ENCODE measurements at places on chromosomes 4 and X.

DNA sequence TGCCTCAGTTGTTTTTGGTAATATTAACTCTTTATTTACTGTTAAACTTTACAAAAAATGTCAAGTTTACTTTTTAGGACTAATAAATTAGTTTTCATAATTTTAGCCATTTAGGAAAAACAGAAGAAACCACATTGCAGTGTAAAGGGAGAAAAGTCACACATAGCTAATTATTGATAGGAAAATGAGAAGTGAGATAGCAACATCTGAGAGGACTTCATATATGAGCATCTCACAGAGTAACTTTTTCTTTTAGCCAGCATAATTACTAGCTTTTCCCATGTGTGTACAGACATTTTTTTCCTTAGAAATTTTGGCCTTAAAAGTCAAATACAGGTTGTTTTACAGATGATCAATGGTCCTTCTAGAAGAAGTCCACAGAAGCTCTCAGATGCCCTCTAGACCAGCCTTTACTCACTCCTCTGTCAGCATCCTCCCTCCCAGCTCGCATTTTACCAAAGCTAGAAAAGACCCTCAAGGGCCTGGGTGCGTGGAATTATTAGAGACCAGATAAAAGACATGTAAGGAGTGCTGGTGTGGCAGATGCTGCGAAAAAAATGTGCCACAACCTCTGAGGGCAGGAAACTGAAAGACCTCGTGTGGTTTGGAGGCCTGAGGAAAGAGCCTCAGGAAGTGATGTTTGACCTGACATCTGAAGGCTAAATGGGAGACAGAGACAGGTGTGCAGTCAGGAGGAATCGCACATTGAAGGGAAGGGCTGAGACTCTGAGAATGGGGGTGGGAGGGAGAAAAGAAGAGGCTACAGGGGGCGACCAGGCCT lies 156.9 kb downstream of the CBR4 start:
- DNase-seq, result no peak

- no peak for DNase-seq
These were observed 1.4 kb upstream of the TEC start for GRCh38 chr4:48270951-48271473.

DNA sequence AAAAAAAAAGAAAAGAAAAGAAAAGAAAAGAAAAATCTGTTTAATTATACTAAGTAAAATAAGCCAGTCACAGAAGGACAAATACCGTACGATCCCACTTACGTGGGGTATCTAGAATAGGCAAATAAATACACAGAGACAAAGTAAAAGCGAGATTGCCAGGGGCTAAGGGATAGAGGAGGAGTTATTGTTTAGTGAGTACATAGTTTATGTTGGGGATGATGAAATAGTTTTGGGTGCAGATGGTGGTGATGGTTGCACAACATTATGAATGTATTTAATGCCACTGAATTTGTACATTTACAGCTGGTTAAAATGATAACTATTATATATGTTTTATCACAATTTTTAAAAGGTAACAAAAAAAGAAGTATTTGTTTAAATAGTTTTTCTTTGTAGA lies 7.1 kb downstream of the CA5B start:
- no peak for DNase-seq

GRCh38 chrX:133394765-133395164 lies 20.5 kb downstream of the GPC4 start:
- no peak for DNase-seq

DNA sequence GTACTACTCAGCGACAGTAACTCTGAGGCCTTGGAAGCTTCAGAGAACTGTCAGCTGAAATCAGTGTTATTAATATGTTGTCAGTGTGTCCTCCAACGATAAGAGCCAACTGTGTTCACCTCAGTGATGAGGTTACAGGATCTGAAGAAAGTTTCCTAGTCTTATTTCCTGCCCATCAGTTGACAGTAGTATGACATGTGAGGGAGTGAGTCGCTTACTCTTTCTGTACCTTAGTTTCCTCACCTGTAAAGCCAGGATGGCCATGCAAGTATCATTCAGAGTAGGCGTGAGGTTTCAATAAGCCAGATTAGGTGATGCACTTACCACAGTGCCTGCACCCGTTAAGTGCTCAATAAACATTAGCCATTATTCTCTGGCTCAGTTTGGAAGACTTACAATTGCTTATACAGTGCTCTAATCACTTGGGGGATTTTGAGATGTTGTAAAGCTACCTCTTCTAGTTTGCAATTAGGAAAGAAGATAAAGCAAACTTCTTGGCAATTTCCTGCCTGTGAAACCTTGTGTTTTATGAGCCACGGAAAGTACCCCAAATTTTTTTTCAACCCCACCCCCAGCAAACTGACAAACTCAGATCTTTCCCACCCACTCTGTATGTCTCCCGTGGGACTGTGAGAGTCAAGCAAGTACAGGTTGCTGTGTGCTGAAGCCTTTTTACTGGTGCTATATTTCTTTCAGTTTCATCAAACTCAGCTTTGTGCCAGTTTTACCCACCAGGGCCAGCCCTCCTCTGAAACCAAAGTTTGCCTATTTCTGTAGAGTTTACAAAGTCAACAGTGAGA lies 62.2 kb downstream of the ANXA3 start:
- DNase-seq, result no peak

GRCh38 chrX:134374294-134374693 lies 85.7 kb upstream of the HPRT1 start:
- no peak for DNase-seq

- DNase-seq, result peak; percentile 62
These were observed 59.5 kb upstream of the HGFAC start for GRCh38 chr4:3382251-3382650.

DNA sequence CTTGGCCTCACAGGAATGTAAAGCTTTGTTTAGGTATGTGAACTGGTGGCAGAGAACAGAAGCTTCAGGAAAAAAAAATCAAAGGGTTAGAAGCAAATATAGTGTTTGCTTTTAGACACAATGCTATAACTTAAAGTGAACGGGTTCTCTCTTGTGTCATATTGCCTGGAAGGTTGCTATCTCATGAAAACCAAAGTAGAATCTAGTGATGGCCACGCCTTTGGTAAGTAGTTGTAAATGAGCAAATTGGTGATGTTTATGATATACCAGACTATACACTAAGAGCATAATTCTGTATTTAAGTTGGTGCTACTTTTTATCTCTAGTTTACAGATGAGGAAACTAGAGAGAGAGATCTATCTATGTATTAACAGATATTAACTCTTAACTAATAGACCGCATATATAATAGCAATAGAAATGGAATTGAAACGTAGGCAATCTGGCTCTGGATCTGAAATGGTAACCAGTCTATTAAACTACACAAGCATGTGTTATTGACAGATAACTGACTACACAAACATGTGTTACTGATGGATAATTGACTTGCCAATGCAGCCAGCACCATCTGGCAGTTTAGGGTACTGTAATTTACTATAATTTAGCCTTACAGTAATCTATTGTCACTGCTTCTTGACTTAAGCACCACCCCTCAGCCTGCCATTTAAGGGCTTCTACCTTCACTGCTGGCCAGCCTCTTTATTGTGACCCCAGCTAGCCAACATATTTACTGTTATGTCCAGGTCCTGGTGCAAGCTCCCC lies 40.8 kb downstream of the HCCS start:
- DNase-seq, result no peak

DNA sequence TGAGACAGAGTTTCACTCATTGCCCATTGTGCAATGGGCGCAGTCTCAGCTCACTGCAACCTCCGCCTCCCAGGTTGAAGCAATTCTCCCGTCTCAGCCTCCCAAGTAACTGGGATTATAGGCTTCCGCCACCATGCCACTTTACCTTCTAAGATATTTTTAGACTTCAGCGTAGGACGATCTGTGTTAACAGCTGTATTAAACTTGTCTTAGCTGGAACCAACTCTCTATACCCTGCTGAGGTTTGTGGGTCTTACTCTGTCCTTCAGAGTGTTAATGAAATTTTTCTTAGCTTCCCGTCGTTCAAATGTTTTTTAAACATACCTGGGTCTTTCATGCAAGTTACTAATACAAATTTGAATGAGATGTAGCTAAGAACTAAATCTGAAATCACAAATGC lies 14.7 kb downstream of the TMEM165 start:
- no peak for DNase-seq

DNA sequence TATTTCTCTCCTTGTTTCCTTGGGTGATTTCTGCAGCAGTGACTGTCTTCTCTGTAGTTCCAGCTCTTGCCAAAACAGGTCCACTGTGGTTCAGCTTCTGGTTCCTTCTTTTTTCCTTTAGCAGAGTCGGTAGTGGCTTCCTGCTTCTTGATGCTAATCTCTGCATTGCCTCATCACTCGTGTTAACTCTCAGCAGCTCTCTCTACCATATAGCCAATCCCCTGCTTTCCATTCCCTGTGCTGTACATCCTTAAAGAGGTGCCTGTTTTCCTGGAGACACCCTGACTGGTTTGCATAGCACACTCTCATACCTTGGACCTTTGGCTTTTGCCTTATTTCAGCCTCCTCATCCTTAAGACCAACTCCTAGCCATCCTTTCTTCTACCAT lies 191.2 kb upstream of the LNX1 start:
- DNase-seq, result no peak

GRCh38 chr4:63275491-63275890 lies 1133.8 kb downstream of the TECRL start:
- no peak for DNase-seq

GRCh38 chr4:6529021-6529420 lies 46.0 kb upstream of the MAN2B2 start:
- DNase-seq, result no peak

GRCh38 chr4:76830612-76830963 lies 67.4 kb downstream of the SOWAHB start:
- no peak for DNase-seq

GRCh38 chr4:109801099-109801789 lies 555 bp downstream of the CFI start:
- no peak for DNase-seq

DNA sequence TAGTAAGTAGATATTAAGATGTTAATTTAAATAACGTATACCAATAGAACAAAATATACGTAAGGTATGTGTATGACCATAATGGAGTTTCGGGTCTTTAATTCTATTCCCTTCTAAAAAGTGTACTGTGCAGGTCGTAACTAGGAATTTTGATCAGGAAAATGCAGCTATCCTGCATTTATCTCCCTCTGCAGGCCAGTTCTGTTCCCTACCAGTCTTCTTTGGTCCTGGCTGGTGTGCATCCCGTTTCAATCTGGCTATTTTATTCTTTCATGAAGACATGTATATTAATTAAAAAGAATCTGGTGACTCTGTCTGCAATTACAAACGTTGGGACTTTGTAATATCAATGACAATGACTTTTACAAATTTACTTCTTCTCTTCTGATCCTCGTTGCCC lies 534.1 kb upstream of the AADAT start:
- DNase-seq, result no peak

- no peak for DNase-seq
These were observed 26.8 kb downstream of the AMELX start for GRCh38 chrX:11319806-11320520.

GRCh38 chrX:150375243-150375770 lies 12.2 kb downstream of the MAMLD1 start:
- DNase-seq, result no peak

GRCh38 chr4:26257850-26258249 lies 63.0 kb upstream of the RBPJ start:
- DNase-seq, result no peak

- DNase-seq, result no peak
These were observed 199.8 kb upstream of the GATB start for GRCh38 chr4:151960449-151961230.

Data from vagina (tissue), 2 donors.